ENCODE measurements at places on chromosomes 16 and 17.
A peak's percentile ranks its signal among the peaks of the same experiment; 100 is the strongest.

- no peak for DNase-seq
Measured at GRCh38 chr17:50922107-50922506, 56.0 kb upstream of the TOB1 start.

GRCh38 chr17:40963838-40964237 is 2.9 kb downstream of the KRT39 start:
- DNase-seq: no peak

GRCh38 chr17:17538417-17539391 is 42.5 kb upstream of the RASD1 start:
- no peak for DNase-seq

- no peak for DNase-seq
Measured at GRCh38 chr17:51653878-51654277, 393.5 kb downstream of the UTP18 start.

- peak; percentile 18 for DNase-seq
Measured at GRCh38 chr16:10180771-10181163, 1.5 kb downstream of the GRIN2A start.

- DNase-seq: no peak
Measured at GRCh38 chr16:18800293-18800692, 1.1 kb downstream of the ARL6IP1 start.

GRCh38 chr16:58493756-58494431 is 6.0 kb upstream of the NDRG4 start:
- no peak for DNase-seq

- DNase-seq: no peak
Measured at GRCh38 chr16:80114699-80115098, 426.1 kb upstream of the DYNLRB2 start.

DNA sequence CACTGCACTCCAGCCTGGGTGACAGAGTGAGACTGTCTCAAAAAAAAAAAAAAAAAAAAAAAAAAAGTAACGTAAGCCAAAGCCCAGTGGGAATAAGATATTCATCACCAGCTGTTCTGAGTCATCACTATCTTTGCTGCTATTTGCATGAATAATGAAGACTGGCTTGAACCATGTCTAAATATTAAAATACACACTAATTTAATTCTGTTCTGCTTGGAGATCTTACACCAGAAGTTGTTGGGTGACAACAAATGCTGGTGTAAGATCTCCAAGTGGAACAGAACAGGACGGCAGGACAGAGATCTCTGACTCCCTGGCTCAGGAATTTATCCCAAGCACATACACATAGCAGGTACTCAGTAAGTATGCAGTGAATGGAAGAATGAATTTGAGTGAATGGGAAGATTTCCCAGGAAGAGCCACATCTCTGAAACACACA is 19.6 kb downstream of the DNAH17 start:
- no peak for DNase-seq

DNA sequence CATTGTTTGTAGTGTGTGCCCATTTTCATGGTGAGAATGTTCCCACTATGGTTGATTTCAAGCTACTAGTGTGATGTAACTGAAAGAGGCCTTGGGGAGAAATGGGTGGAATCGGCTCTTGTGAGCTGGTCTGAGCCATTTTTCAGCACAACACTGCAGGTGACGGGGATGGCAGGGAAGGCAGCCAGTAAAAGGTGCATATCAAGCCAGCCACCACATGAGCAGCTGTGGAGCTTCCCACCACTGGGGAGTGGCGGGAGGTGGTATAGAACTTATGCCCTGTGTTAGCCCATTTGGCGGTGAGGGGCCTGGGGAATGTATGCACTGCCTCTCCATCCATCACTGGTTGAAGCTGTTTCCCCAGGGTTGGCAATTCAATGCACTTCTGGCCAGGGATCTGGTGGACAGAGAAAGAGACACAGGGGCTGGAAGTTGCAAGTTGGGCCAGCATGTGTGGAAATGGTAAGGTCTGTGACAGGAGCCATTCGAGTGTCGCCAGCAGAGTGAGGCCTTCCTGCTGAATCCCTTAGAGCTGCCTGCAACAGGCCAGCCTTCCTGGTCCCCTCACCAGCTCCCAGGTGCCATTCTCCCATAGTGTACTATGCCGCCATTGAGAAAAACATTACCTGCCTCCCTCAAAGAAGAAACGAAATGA is 31.7 kb upstream of the BRD7 start:
- DNase-seq: no peak

DNA sequence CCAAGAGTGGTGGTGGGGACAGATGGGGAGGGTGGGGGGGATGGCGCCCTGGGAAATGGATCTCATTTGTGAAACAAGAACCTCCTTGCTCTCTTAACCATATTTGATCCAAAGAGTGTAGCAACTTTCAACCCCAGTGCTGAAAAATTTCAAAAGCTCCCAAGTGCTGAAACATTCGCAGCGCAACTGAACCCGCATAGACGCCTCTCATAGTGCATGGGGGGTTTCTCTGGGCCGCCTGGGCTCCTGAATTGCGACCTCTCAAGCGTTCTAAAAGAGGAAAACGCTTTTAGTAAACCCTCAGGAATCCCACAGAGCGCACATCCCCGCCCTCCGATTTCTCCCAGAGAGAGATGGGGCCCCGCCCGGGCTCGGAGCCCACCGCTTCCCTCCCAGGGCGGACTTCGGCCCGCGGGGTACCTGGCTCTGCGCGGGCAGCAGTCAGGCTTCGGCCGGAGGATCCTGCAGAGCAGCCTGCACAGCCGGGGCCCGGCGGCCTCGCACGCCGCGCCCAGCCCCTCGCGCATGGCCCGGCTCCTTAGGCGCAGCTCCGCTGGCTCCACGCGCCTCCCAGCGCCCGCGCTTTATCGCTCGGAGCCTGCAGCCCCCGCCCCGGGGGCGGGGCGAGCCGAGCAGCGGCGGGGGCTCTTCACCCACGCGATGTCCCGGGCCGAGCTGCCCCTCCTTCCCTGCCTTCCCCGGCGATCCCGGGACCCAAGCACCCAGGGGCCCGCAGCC is 7.0 kb downstream of the NOS2 start:
- DNase-seq: no peak

- no peak for DNase-seq
Measured at GRCh38 chr16:27235938-27236245, 32.6 kb downstream of the KDM8 start.

DNA sequence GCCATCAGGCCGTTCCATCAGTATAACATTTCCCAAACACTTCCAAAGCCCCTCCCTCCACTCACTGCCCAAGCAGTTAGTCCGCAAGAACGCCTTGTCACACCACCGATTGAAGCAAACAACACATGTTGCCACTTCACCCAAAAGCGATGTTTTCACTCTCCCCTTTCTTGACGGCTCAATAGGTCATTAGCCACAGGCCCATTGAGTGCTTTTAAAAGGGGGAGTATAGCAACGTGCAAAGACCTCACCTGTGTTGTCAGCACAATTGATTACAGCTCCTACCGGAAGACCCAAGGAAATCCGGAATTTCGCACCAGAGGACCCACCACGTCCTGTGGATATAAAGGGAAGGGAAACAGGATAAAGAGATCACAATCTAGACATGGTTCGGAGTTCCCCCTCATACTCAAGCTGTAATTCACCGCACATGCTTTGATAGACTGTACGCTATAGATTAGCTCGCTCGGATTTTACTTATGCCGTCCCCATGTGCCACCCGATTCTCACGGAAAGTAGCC is 690 bp downstream of the RPL23 start:
- DNase-seq: no peak

GRCh38 chr16:82070656-82071369 is 35.8 kb downstream of the HSD17B2 start:
- DNase-seq: no peak

DNA sequence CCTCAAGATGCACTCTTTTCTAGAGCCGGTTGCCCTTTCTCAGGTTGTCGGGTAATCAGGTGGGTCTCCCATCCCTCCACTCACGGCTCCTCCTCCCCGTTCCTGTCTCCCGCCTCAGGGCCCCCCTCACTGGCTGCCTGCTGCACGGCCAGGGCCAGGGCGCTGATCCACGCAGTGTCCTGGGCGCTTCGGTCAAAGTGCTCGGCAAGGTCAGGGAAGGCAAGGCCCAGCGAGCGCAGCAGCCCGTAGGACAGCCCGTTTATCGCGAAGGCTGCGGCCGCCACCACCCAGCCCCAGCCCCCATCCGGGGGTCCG is 753 bp downstream of the SLC16A11 start:
- DNase-seq: no peak

DNA sequence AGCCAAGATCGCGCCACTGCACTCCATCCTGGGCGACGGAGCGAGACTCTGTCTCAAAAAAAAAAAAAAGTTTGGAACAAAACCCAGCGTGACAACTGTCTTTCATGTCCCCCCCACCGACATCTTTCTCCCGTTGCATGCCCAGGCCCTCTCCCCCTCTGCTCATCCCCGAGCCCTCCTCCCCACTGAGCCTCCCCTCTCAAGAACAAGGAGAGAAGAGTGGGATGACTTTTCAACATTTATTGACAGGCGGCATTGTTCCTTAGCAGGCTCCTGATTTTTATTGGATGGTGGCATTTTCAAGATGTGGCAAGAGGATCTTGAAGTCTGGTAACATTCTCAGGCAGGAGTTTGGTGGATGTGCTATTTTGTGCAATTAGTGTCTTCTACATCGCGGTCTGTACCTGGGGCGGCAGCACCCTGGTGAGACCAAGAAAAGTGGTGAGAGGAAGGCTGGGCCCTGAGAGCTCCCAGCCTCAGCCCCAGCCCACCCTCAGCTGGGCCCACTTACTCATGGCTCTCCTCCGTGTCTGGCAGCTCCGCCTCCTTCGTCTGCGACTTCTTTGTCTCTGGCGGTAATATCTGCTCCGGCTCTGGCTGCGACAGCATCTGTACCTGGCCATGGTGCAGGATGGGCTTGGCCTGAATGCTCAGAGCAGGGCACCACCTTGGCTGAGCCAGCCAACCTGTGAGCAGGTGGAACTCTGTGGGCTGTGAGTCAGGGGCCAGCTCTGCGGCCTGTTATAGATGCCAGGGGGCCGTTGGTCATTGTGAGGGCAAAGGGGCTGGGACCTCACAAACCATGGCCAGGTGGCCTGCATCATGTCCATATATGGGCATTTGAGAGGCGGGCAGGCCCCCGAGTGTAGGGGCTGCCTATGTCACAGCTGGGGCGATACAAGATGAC is at the start of gene PRM1:
PRM1 (minus strand) TSS at position 715 of the 907 bp plus-strand sequence; CDS start at position 623, 92 bp downstream.
- no peak for DNase-seq

DNA sequence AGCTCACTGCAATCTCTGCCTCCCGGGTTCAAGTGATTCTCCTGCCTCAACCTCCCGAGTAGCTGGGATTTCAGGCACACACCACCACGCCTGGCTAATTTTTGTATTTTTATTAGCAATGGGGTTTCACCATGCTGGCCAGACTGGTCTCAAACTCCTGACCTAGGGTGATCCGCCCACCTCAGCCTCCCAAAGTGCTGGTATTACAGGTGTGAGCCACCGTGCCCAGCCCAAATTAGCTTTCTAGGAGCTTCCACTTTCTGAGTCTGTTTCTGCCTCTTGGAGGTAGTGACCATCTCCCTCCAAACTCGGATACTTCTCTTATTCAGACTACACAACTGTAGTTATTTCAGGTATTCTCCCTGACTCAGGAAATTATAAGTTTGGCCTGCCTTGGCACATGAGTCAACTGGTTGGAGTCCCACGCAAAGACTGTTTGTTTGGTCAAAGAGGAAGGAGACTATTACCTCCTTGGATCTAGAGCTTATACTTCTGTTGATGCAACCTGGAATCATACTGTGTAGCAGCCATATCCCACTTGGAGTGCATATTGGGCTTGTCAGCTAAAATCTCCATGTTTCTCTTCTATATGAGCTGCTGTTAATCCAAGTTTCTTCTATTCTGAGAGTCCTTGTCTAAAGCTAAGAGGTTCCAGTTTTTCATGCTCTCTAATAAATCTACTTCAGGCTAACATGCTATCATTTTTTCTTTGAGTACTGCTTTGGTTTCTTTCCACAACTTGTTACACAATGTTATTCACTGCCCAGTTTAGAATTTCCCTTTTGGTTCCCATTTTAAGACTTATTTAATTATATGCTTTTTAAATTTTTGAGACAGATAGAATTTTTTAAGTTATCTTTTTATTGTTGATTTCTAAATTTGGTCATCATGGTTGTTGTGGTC is 7.5 kb downstream of the IL4R start:
- no peak for DNase-seq

- no peak for DNase-seq
Measured at GRCh38 chr17:39767147-39767546, 29.4 kb downstream of the GRB7 start.

DNA sequence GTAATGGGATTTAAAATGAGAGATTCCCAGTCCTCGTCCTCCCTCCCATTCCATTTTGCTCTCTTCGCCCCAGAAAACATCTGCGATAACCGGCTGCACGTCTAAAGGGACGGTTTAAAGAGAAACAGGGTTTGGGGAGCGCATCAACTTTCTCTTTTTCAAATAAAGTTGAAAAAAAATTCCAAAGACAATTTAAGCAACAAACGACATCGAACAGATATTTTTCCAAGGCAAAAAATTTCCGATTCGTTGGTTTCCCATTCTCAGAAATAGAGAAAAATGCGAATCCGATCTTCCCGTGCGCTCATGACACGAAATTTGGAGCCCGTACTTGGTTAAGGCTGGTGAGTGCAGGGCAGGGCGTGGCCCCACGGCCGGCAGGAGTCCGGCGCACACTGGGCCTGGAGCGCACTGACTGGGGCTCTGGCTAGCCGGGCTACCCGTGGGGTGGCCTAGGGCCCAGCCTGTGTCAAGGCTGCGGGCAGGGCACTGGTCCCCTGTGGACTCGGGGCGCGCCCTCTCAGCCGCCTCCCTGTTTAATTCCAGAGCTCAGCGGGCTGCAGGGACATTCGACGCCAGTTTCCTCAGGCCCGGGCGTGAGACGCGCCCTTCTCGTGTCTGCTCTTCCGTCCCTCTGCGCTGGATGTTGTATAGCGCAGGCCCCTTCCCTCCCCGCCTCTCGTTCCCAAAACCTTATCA is 17.9 kb upstream of the ZFHX3 start:
- DNase-seq: no peak

DNA sequence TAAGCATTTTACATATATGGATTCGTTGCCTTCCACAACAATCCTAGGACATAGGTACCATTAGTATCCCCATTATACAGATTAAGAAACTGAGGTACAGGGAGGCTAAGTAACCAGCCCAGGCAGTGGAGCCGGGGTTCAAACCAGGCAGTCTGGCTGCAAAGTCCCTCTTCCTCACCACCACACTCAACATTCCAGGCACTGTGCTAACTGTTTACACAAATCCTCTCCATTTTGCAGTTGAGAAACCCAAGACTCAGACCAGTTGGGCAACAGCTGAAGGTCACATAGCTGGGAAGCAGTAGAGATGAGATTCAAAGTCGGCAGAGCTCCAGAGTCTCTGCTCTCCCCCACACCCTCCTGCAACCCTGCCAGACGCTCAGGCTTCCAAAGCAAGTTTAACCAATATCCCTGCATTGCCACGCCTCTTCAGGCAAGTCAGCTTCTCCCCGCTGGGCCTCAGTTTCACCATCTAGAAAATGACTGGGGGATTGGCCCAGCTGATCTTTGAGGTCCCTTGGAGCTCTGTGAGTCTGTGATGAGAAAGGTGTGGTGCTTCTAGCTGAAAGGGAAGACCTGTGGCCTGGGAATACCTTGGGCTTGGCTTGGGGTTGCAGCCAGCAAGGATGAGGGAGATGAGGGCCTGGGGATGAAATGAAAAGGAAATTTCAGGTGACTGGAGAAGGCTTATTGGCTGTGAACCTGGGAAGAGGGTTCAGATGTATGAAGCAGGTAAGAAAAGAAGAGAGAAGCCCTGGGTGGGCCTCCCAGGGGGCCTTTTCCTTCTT is 14.0 kb downstream of the CCR7 start:
- DNase-seq: no peak

GRCh38 chr16:47458331-47458730 is 2.5 kb downstream of the ITFG1 start:
- DNase-seq: no peak
